ENCODE measurements at places on chromosomes 3 and 15.

- H3K4me3 ChIP-seq: no peak overlapping the region
- H3K27ac ChIP-seq: no peak overlapping the region
- H3K36me3 ChIP-seq: no peaks in the 10 kb centered on the region
- no peak for DNase-seq
These were observed 4.3 kb downstream of the PDIA5 start for GRCh38 chr3:123071146-123071545.

GRCh38 chr3:186988806-186989205, 58.5 kb downstream of the ST6GAL1 start:
- no peak overlapping the region for H3K4me3 ChIP-seq
- H3K36me3 ChIP-seq: peaks cover 57% of the 10 kb centered on the region
- DNase-seq: no peak
- H3K4me1 ChIP-seq: peaks cover 6% of the 10 kb centered on the region
- no peaks in the 10 kb centered on the region for H3K27me3 ChIP-seq

- peak overlapping the region; percentile 79 for H3K27ac ChIP-seq
- DNase-seq: peak; percentile 43
- H3K4me1 ChIP-seq: peaks cover 61% of the 10 kb centered on the region
- H3K4me3 ChIP-seq: no peak overlapping the region
- H3K27me3 ChIP-seq: peaks cover 2% of the 10 kb centered on the region
- peaks cover 9% of the 10 kb centered on the region for H3K36me3 ChIP-seq
These were observed 5.3 kb upstream of the BCL6 start for GRCh38 chr3:187750513-187751123.

DNA sequence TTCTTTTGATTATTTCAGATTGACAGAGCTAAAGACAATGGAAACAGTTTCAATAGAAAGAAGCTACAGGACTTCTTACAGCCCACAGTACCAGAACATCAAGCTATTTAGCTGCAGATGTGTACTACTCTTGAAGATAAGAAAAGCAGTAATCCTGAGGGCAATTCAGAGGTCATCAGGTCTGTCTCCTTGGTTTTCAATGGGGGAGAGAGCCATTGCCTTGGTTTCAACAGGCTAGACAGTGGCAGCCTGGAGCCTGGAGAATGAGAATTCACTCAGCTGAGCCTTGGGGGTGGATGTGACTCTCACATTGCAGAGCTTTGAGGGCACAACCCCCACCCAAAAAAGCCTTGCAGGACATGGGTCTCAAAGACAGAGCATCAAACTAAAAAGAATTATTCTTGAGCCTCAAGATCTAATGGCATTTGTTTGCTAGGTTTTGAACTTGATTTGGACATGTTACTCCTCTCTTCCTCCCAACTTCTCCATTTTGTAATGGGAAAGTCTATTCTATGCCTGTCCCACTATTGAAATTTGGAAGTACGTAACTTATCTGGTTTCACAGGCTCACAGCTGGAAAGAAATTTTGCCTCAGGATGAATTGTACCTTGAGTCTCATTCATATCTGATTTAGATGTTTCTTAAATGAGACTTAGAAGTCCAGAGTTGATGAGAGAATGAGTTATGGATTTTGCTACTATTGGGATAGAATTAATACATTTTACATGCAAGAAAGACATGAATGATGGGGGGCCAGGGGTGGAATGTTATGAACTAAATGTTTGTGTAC, 36.9 kb downstream of the PLSCR1 start:
- H3K27me3 ChIP-seq: no peaks in the 10 kb centered on the region
- peaks cover 33% of the 10 kb centered on the region for H3K36me3 ChIP-seq
- H3K4me3 ChIP-seq: no peak overlapping the region

DNA sequence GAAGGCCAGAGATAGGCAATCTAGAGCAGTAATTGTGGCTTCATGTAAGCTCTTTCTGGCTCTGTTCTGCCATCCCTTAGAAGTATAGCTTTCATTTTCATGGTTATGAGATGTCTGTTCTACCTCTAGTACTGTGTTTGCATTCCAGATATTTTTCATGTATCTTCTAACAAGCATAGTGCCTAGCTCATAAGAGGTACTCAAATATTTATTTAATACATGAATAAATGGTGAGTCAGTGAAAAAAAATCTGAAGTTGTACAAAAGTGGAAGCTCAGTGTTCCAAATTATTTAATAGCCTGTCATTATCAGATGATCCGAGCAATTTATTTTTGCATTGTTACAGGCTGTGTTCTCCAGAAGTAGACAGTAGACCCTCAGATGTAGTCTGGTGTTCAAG, 64.3 kb downstream of the OXSM start:
- no peak overlapping the region for H3K27ac ChIP-seq
- no peaks in the 10 kb centered on the region for H3K4me1 ChIP-seq
- DNase-seq: no peak
- no peaks in the 10 kb centered on the region for H3K36me3 ChIP-seq

- peaks cover 56% of the 10 kb centered on the region for H3K4me1 ChIP-seq
- H3K4me3 ChIP-seq: no peak overlapping the region
- DNase-seq: no peak
- peaks cover 45% of the 10 kb centered on the region for H3K36me3 ChIP-seq
These were observed 26.2 kb downstream of the LPP start for GRCh38 chr3:188180114-188180513.

GRCh38 chr3:185527364-185527763, 25.0 kb downstream of the LIPH start:
- peaks cover 25% of the 10 kb centered on the region for H3K27me3 ChIP-seq
- no peaks in the 10 kb centered on the region for H3K4me1 ChIP-seq
- H3K27ac ChIP-seq: no peak overlapping the region
- no peaks in the 10 kb centered on the region for H3K36me3 ChIP-seq
- DNase-seq: no peak

DNA sequence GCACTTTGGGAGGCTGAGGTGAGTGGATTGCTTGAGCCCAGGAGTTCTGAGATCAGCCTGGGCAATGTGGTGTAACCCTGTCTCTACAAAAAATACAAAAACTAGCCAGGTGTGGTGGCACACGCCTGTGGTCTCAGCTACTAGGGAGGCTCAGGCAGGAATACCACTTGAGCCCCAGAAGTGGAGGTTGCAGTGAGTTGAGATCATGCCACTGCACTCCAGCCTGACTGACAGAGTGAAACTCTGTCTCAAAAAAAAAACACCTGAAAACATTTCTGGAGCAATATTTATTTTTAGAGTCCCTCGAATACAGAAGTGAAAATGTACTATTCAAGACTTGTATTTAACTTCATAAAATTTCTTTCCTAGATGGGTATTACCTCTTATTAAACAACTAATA, 4.6 kb downstream of the SPCS1 start:
- H3K36me3 ChIP-seq: peaks cover 16% of the 10 kb centered on the region
- peaks cover 18% of the 10 kb centered on the region for H3K4me1 ChIP-seq
- no peak overlapping the region for H3K27ac ChIP-seq
- H3K27me3 ChIP-seq: no peaks in the 10 kb centered on the region
- H3K4me3 ChIP-seq: no peak overlapping the region
- no peak for DNase-seq

DNA sequence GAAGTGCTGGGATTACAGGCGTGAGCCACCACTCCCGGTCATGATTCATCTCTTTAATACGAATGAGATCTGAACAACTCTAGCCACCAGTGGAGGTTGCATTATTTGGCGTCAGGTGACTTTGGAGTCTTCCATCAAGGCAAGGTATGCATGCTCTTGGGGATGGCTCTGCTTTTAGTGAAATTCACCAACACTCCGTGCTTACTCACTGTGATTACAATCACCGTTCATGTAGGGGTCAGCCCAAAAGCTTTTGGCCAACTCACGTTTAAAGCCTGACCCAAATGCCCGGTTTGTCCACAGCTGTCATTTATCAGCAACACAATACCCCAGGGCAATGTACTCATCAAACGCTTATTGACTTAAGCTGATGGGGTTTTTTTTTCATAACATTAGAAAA, 155.4 kb downstream of the PDZRN3 start:
- DNase-seq: no peak
- H3K4me3 ChIP-seq: no peak overlapping the region
- no peaks in the 10 kb centered on the region for H3K27me3 ChIP-seq

- DNase-seq: no peak
- H3K4me1 ChIP-seq: no peaks in the 10 kb centered on the region
- H3K4me3 ChIP-seq: no peak overlapping the region
- H3K27ac ChIP-seq: no peak overlapping the region
These were observed 243.4 kb upstream of the TBC1D5 start for GRCh38 chr3:17985658-17986347.

Data from activated naive CD4-positive, alpha-beta T cell treated with anti-CD3 and anti-CD28 coated beads, Interleukin-2, amount 10 ng/mL, durations not matched to agents 7 days and 5 days (primary cell).